ENCODE measurements at places on chromosomes 7 and 10.
A peak's percentile ranks its signal among the peaks of the same experiment; 100 is the strongest.

DNA sequence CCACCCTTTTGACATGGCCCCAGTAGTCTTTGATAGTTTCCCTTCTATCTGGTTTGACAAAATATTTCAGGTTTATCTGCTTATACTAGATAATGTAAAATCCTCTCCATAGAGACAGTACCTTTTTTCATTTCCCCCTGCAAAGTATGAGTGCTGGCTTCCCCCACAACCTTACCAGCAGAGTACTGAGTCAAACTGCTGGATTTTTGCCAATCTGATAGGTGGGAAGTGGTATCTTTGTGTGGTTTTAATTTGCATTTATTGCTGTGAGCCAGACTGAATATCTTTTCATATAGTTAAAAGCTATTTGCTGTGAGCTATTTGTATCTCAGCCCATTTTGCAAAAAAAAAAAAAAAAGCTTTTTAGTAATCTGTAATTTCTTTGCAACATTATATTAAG lies 32.1 kb upstream of the HECTD2 start:
- peak; percentile 88 for DNase-seq

DNA sequence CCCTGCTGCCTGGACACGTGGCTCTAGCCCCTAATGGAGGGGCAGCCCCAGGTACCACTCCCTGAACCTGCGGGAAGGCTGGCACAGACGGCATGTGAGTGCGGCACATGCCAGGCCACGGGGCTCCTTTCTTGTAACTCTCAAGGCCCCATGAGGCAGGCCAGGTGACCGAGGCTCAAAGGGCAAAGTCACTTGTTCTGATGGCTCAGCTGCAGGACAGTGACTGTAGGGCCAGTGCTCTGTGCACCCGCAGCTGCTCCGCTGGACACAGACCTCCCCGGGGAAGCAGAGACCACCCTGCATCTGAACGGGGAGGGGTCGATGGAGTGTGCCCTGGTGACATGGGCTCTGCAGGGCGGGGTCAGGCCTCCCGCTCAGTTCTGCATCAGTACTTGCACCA lies 55.3 kb downstream of the PTPRE start:
- no peak for DNase-seq

GRCh38 chr7:55134786-55135185 lies 116.0 kb downstream of the EGFR start:
- no peak for DNase-seq

- peak; percentile 25 for DNase-seq
Observed at GRCh38 chr7:76397409-76398183, 11.9 kb downstream of the SSC4D start.

DNA sequence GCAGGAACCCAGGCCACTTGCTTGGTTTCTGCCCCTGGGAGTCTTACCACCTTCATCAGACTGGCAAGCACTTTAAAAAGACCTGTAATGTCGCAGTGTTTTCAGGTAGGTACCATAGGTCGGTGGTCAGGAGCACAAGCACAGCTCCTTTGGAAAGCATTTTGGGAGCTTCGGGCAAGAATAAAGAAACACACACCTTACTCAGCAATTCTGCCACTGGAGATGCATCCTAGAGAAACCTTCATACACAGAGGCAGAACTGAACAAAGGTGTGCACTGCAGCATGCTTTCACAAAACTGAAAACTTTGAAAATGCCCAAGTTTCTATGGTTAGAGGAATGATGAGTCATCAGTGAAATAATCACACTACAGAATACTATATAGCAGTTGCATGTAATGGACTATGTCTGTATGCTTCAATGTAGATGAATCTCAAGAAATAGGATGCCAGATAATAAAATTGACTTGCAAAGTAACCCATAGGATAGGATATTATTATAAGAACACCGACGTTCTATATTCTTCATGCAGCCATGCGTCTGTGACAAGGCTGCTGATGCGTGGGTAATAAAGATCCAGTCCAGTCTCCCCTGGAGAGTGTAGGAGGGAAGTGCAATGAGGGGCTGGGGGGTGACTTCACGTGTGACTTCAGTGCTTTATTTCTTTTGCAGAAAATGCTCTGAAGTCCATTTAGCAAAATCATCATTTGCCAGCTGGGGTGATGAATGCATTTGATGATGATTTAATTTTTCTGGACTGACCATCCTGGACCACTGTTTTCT lies 309.5 kb downstream of the WDR37 start:
- DNase-seq, result no peak

DNA sequence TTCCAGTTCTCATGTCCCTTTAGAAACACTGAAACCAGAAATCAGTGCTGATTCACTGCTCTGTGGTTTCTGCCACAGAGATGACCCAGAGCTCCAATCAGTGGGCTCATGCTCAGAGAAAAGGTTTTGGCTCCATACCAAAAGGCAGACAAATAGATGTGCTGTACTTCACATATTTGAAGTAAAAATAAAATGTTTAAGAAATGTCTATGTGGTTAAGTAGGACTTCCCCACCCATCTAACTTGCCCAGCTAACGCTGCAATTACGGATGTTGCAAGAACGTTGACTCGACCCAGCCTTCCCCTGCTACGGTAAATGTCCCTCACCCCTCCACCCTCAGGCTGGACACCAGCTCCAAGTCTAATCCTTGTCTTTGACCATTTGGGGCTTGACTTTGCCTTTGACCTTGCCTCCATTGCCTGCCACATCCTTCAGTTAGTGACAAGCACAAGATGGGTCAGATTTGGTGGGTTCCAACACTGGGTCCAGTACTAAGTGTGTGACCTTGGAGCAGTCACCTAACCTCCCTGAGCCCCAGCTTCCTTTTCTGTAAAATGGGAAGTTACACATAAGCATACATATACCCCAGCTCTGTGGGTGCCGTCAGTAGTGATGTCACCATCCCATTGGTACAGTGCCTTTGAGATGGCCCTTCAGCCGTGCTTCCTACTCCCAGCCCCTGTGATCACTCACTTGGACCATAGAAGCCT lies 95.8 kb downstream of the CHST15 start:
- DNase-seq, result peak; percentile 99

DNA sequence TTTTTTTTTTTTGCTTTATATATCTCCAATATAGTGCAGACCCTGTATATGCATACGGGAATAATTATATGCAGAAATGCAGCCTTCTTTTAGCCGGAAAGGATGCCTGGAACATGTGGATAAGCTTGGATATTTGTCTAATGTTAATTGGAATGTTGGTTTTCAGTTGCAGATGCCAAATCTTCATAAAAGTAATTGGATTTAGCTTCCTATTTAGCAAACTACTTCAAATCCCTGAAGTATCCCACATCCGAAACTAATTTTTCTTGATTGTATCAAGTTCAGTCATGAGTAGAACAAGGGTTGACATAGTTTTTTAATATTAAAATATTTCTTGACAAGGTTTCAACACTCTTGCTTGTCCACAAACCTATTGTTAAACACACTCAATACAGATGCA lies 281.7 kb downstream of the BBS9 start:
- DNase-seq, result no peak

DNA sequence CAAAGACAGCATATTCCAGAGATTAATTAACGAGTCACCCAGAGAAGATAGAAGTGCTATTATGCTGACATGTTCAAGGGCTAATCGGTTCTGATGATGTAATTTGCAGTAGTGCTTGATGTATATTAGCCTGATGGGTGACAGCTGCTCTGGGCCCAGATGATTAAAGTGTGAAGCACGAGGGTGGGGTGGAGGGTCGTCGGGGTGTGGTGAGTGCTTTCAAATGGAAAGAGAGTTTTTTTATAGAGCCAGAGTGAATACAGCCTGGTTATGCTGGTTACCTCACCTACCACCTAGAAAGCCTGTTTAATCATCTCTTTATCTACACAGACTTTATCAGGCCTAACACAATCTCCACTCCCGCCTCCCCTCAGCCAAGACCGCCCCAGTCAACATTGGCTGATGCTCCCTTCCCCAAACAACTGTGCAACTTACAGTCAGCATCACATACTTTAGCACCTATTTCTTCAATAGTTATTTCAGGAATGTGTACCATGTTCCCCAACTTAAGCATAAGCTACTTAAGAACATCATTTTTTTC lies 11.5 kb upstream of the STN1 start:
- peak; percentile 20 for DNase-seq

- no peak for DNase-seq
Observed at GRCh38 chr10:124547647-124548168, 86.1 kb downstream of the LHPP start.

DNA sequence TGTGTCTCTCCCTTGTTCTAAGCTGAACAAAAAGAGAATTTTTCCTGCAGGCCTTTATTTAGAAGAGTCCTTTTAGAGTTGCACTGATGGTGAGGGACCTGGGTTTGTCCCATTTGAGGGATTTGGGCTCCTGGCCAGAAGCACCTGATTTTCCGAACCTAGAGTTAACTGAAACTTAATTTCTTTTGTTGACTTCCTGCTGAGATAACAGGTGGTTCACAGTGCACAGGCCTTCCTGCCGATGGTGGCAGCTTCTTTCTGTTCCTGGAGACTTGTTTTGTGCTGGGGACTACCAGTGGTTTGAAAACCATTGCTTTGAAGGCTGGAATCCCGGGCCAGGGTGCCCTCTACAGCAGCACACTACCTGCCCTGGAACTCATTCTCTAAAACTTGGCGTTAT lies 99.2 kb downstream of the SUGCT start:
- DNase-seq, result no peak

DNA sequence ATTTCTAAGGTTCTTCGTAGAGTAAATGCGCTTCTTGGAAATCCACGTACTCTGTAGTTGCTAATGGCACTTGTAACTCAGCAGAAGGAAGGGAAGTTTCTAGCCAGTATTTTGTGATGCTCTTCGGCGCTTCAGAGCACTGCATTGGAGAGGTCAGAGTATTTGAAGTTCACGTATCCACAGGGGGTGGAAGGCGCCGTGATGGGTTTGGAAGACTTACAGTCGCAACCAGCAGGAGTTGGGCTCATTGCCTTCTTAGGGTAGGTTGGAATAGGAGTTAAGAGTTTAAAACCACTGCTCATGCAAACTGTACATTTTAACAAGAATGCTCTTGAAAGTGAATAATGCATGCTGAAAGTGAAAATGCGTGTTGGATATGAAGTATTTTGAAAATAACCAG lies 49.1 kb downstream of the SHH start:
- DNase-seq, result no peak

All from astrocyte (in vitro differentiated cells and primary cell).